ENCODE measurements at places on chromosomes 6 and 20.

DNA sequence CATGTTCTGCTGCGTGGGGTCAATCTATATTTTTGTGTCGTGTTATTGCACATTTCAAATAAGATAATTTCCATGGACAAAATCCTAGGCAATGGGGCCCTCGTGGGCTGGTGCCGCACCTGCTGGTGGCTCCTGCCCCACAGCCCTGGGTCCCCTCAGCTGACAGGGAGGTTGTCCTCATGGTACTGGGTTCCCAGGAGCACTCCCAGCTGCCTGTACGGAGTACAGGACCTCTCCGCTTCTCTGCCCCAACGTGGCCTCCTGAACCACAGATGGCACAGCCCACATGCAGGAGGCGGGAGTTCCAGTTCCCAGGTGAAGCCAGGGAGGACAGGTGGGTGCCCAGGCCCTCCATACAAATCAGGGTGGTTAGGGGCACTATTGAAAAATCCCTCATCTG, 243.5 kb downstream of the SMOC2 start:
- DNase-seq, result no peak
- no peaks in the 10 kb centered on the region for H3K36me3 ChIP-seq
- no peaks in the 10 kb centered on the region for H3K27me3 ChIP-seq

- H3K27ac ChIP-seq, result no peak overlapping the region
- H3K4me3 ChIP-seq, result no peak overlapping the region
- H3K27me3 ChIP-seq, result no peaks in the 10 kb centered on the region
- no peaks in the 10 kb centered on the region for H3K4me1 ChIP-seq
Observed at GRCh38 chr6:37182736-37183590, 13.0 kb downstream of the PIM1 start.

- no peak overlapping the region for H3K4me3 ChIP-seq
- no peak for DNase-seq
- H3K27me3 ChIP-seq, result no peaks in the 10 kb centered on the region
- peak overlapping the region; percentile 87 for H3K27ac ChIP-seq
Observed at GRCh38 chr6:157668713-157669112, 154.3 kb upstream of the SNX9 start.

DNA sequence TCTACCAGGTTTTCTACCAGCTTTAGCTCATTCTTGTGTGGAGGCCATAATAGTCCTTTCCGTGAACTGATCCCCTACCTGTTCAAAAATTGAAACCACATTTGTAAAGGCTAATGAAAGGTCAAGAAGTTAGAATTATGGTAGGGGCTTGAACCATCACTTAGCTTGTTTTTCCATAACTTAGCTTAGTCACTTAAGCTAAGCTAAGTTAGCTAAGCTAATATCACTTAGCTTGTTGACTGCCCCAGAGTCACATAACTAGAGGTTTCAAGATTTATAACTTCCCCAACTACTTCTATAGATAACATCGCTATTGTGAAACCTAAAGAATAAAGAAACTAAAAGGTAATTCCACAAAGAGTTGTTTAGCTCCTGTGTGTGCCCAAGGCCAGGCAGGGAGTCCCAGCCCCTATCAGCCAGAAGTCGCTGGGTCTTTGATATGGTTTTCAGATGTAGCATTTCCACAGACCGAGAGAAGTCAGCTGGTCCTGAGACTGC, 131.8 kb downstream of the VEGFA start:
- DNase-seq, result no peak
- H3K4me3 ChIP-seq, result no peak overlapping the region
- no peak overlapping the region for H3K27ac ChIP-seq
- no peaks in the 10 kb centered on the region for H3K4me1 ChIP-seq

DNA sequence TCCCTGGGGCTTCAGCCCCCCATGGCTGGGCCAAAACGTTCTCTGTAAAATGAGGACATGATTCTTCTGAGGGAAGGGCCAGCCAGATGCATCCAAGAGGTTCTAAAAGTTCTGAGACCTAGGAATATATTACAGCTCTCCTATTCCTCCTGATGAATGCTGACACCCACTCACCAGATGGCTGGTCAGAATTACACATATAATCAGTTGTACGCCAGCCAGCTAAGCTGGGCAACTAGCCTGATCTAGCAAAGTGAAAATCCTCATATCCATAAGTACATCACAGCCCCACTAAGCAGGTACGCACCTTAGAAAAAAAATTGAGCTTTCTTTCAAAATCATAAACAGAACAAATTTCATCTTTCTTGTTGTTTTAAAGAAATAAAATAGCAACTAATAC, 34.8 kb downstream of the C6orf118 start:
- DNase-seq, result no peak
- H3K27me3 ChIP-seq, result no peaks in the 10 kb centered on the region
- no peak overlapping the region for H3K27ac ChIP-seq
- H3K36me3 ChIP-seq, result no peaks in the 10 kb centered on the region
- H3K4me1 ChIP-seq, result no peaks in the 10 kb centered on the region
- H3K4me3 ChIP-seq, result no peak overlapping the region

DNA sequence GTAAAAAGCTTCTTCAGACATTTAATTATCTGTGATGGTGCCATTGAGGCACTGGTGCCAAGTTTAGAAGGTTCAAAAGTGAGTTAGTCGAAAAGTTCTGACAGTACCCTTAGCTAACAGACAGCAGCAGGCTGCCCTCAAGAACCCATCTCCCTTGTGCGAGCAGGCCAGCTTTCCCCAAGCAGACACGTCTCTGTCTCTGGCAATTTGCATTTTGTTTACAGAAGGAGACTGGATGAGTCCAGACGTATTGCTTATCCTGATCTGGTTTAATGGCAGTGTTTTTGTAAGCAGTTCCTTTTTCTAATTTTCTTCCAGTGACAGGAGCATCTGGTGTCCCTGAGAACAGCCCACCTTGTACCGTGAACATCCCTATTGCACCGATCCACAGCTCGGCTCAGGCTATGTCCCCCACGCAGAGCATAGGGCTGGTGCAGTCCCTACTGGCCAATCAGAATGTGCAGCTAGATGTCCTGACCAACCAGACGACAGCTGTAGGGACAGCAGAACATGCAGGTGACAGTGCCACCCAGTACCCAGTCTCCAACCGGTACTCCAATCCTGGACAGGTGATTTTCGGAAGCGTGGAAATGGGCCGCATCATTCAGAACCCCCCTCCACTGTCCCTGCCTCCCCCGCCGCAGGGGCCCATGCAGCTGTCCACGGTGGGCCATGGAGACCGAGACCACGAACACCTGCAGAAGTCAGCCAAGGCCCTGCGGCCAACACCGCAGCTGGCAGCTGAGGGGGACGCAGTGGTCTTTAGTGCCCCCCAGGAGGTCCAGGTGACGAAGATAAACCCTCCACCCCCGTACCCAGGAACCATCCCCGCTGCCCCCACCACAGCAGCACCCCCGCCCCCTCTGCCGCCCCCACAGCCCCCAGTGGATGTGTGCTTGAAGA, 58.3 kb upstream of the TMEM181 start:
- peaks cover 4% of the 10 kb centered on the region for H3K36me3 ChIP-seq
- H3K27me3 ChIP-seq, result no peaks in the 10 kb centered on the region
- DNase-seq, result no peak
- H3K4me3 ChIP-seq, result no peak overlapping the region
- no peaks in the 10 kb centered on the region for H3K4me1 ChIP-seq

GRCh38 chr6:144036064-144036834, 28.2 kb upstream of the PLAGL1 start:
- no peaks in the 10 kb centered on the region for H3K4me1 ChIP-seq
- H3K27ac ChIP-seq, result peak overlapping the region; percentile 11
- no peaks in the 10 kb centered on the region for H3K27me3 ChIP-seq

GRCh38 chr20:5933802-5934436, 16.4 kb downstream of the TRMT6 start:
- H3K36me3 ChIP-seq, result no peaks in the 10 kb centered on the region
- no peaks in the 10 kb centered on the region for H3K27me3 ChIP-seq
- no peak for DNase-seq
- no peaks in the 10 kb centered on the region for H3K4me1 ChIP-seq

GRCh38 chr6:16769131-16769985, 8.1 kb upstream of the ATXN1 start:
- no peak for DNase-seq
- H3K36me3 ChIP-seq, result no peaks in the 10 kb centered on the region
- H3K27me3 ChIP-seq, result no peaks in the 10 kb centered on the region
- H3K27ac ChIP-seq, result no peak overlapping the region
- no peak overlapping the region for H3K4me3 ChIP-seq

DNA sequence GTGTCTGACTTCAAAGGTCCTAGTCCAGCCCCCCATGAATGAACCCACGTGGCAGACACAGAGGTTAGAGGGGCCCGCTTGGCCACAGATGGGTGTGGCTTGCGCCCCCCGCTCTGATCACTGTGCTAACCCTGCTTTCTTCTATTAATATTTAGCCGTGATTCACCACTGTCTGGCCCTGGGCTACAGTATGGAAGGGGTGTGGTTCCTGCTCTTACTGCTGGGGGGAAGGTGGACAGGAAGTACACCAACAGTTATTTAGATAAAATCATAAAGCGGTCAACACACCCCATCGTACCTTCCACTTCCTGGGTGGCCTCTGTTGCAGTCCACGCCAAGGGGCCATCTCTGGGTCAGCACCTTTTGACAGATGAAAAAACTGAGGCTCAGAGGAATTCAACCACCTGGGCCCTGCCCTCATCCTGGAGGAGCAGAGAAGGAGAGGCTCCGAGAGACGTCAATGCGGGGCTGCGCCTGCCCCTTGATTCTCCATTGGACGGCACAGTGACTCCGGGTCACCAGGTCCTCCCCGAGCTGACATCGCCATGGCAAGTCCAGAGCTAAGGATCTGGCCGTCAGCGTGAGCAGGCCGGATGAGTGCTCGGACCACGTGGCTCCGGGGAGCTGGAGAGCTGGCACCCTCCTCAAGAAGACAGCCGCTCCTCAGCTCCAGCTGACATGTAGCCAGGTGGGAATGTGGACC, 206.3 kb downstream of the PREX1 start:
- H3K4me3 ChIP-seq, result no peak overlapping the region
- peaks cover 25% of the 10 kb centered on the region for H3K36me3 ChIP-seq
- no peak overlapping the region for H3K27ac ChIP-seq
- DNase-seq, result no peak
- H3K4me1 ChIP-seq, result peaks cover 9% of the 10 kb centered on the region
- H3K27me3 ChIP-seq, result no peaks in the 10 kb centered on the region

DNA sequence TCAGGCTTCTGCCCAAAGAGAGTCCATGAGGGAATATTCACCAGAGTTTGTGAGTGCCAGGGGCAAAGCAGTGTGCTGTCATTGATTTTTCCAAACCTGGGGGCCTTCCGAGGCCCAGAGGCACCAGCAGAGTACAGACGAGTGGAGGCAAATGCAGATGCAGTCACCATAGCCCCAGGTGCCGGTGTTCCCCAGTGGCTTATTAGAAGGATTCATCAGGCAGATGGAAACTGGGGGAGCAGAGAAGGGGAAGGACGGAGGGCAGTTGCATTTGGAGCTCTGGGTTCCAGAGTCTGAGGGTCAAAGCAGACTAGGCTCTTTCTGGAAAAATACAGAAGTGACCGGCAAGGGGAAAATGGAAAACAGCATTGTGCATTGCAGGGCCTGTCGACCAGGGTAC, 184.2 kb downstream of the ANKRD60 start:
- H3K27me3 ChIP-seq, result no peaks in the 10 kb centered on the region
- no peak overlapping the region for H3K4me3 ChIP-seq
- no peak for DNase-seq
- H3K27ac ChIP-seq, result no peak overlapping the region

DNA sequence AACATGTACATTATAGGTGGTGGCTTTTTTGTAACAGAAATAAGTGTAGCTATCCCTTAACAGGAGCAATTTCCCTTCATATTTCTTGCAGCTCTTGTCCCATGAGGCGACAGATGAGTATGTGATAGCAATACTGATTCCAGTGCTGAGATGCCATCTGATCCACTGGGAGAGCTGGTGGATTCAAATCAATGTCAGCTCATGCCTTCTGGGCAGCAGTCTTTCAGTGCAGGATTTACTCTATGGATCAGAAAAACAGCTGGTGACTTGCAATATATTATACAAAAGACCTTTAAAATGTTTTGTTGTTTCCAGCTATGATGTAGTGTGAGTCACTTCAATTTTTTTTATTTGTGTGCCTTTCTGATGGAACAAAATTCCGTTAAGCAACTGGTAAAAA, 259.9 kb upstream of the SASH1 start:
- no peak for DNase-seq
- peaks cover 5% of the 10 kb centered on the region for H3K4me1 ChIP-seq
- no peaks in the 10 kb centered on the region for H3K27me3 ChIP-seq
- H3K27ac ChIP-seq, result no peak overlapping the region
- H3K36me3 ChIP-seq, result no peaks in the 10 kb centered on the region
- H3K4me3 ChIP-seq, result no peak overlapping the region

- H3K27me3 ChIP-seq, result no peaks in the 10 kb centered on the region
- no peaks in the 10 kb centered on the region for H3K36me3 ChIP-seq
- peaks cover 67% of the 10 kb centered on the region for H3K4me1 ChIP-seq
Observed at GRCh38 chr20:51529081-51529681, 13.3 kb downstream of the NFATC2 start.

DNA sequence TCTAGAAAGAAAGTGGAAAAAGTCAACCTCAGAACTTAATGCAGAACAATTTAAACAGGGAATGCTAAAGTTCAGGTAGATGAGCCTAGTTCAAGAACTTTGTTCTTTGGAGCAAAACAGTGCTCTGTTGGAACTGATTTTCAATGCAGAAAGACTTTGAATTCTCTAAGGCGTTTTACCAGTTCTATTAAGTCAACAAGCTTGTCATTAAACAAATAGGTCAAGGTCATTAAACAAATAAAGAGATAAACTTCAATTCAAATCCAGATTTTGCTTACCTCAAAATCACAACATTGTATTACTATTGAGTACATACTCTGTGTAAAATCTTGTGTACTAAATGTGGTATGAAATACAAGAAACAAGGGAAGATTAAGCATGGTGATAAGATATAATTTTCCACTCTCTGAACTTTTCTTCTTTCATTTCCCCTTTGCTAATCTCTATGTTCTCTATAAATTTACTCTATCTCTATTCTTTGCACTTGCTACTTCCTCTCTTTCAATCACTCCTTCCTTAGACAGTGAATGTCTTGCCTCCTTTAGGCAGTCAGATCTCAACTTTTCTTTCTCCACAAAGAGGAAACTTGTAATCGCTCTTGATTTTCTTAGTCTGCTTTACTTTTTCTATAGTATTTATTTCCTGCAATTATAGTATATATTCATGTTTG, 160.8 kb upstream of the KHDRBS2 start:
- H3K27me3 ChIP-seq, result no peaks in the 10 kb centered on the region
- H3K4me3 ChIP-seq, result no peak overlapping the region
- H3K4me1 ChIP-seq, result no peaks in the 10 kb centered on the region
- no peaks in the 10 kb centered on the region for H3K36me3 ChIP-seq
- no peak overlapping the region for H3K27ac ChIP-seq

- no peak overlapping the region for H3K4me3 ChIP-seq
- H3K4me1 ChIP-seq, result no peaks in the 10 kb centered on the region
- no peaks in the 10 kb centered on the region for H3K27me3 ChIP-seq
- DNase-seq, result no peak
- no peaks in the 10 kb centered on the region for H3K36me3 ChIP-seq
- no peak overlapping the region for H3K27ac ChIP-seq
Observed at GRCh38 chr6:82861121-82861520, 204.5 kb downstream of the UBE3D start.

- no peaks in the 10 kb centered on the region for H3K4me1 ChIP-seq
- H3K27ac ChIP-seq, result no peak overlapping the region
- DNase-seq, result no peak
Observed at GRCh38 chr6:4727671-4728435, 48.4 kb upstream of the CDYL start.

Measured in tibial nerve (tissue), 4 donors.